ENCODE measurements at places on chromosomes 1 and 21.

DNA sequence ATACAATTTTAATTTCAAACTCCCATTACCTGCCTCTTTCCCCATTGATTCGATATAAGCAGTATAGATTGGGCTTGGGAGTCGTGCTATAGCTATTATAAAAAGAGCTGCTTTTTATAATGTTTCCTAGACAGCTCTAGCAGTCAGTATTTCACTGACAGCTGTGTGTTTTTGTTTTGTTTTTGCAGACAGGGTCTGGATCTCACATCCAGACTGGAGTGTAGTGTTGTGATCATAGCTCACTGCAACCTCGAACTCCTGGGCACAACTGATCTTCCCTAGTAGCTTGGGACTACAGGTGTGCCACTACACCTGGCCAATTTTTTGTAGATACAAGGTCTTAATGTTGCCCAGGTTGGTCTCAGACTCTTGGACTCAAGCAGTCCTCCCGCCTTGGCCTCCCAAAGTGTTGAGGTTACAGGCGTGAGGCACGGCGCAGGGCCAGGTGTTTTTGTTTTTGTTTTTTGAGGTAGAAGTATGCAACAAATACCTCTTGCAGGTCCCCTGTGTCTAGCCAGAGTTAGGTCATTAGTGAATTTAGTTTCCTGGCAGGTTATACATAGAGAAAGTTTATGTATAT, 1.7 kb downstream of the NASP start:
- no peak for DNase-seq

- no peak for DNase-seq
These were observed 16.1 kb downstream of the EBNA1BP2 start for GRCh38 chr1:43156026-43156425.

- DNase-seq = no peak
These were observed 755 bp downstream of the FBXO42 start for GRCh38 chr1:16351456-16351993.

DNA sequence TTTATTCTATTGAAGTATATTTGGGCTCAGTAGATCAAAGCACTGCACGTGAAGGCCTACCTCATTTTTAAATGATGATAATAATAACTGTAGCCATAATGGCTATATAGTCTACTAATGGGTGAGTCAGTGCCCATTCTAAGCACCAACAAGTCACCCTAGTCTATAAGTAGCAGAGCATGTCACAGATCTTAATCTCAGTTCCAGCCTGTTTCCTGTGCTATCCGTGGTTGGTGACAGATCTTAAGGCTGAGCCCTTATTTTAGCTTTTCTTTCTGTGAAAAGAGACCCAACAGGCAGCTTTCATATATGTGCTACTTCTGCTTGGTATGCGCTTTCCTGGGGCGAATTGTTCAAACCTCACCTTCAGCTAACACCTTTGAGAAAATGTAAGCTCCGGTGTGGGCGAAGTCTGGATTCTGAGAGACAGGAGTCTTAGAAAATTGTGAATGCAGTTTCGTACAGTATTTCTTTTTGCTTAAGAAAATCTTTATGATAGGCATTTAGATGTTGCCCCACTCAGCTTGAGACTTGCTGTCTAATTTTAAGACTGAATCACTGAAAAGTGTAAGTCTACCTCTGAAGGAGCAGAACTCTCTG, 59.6 kb downstream of the FMN2 start:
- DNase-seq = no peak

- no peak for DNase-seq
These were observed 67.5 kb upstream of the ACTRT2 start for GRCh38 chr1:2953688-2954285.

DNA sequence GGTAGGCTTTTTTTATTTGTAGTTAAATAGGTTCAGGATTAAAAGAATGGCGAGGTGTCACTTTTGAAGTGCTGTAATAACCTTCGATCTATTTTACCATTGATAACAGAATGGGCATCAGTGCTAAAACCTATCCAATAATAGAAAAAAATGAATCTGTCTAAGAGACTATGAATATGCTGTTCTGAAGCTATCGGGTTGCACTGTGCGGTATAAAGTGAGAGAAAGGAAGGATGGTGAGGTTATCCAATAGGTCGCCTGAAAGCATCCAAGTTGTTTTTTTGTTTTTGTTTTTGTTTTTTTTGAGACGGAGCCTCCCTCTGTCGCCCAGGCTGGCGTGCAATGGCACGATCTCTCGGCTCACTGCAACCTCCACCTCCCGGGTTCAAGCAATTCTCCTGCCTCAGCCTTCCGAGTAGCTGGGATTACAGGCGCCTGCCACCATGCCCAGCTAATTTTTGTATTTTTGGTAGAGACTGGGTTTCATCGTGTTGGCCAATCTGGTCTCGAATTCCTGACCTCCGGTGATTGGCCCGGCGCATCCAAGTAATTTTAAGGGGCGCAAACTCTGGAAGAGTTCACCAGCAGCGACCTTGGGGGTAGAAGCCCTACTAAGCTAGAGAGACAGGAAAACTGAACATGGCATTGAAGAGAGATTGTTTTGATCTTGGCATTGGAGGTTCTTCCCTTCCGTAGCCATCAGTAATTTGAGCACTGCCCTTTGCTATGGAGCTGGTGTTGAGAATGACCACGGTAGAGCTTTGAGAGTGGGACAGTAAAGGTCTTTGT, 8.7 kb upstream of the MDM4 start:
- DNase-seq = peak; percentile 81

DNA sequence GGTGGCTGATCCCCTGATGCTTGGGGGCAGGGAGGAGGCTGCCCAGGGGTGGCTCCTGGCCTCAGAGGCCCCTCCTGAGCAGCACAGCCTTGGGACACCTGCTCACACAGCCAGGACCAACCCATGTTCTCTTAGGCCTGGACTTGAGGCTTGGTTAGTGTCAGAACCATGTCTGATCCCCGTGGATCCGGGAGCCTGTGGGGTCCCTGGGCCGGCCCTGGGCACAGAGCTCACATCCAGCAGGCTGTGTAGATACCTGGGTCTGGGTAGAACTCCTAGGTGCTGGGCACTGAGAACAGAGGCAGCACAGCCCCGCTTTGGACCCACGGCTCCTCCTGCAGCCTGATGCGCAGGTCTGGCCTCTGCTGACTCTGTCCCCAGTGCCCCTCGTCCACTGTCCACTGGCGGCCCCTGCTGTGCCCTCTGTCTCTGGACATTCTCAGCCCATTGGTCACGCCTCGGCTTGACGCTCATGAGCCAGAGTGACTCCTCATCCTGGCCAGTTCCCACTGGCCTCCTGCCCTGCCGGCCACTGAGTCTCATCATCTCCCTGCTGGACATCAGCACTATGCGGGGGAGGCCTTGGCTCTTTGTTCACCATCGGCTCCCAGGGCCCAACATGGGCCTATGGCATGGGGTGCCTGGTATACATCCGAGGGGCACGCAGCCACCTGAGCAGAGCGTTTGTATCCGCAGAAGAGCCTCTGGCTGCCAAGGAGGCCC, 70.2 kb downstream of the TRIM11 start:
- DNase-seq = no peak

DNA sequence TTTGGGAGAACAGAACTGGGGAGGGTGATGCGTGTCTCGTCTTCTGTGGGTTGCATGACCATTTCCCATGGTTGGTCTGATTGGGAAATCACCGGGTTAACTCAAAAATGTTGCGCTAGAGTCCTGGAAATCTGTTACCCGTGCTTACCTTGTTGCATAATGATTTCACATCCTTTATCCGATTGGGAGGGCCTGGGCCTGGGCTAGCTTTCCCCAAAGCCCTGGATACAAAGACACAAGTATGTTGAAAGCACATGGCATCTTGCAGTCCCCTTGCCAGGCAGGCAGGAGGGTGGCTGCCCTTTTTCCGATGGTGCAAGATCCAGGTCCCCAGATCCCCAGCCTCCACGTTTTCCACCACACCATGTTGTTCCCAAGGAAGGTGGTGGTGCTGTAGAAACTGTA, 582 bp downstream of the TRPM2 start:
- no peak for DNase-seq

DNA sequence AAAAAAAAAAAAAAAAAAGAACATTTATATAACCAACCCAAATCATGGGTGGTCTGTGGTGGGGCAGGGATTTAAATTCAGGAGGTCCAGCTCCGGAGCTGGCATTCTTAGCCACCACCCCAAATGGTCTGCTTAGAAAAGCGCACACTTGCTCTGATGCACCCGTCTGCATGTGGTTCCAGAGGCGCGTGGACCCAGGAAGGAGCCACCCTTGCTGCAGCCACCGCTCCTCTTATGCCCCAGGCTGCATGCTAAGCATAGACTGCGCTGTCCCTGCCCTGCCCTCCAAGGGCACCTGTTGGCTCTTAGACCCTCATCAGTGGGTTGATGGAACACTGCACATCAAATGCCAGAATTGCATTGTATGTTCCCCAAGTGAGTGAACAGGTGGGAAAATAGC, 41.4 kb downstream of the ATP5PO start:
- DNase-seq = no peak

GRCh38 chr1:55927702-55928290, 651.6 kb downstream of the PLPP3 start:
- DNase-seq = no peak

DNA sequence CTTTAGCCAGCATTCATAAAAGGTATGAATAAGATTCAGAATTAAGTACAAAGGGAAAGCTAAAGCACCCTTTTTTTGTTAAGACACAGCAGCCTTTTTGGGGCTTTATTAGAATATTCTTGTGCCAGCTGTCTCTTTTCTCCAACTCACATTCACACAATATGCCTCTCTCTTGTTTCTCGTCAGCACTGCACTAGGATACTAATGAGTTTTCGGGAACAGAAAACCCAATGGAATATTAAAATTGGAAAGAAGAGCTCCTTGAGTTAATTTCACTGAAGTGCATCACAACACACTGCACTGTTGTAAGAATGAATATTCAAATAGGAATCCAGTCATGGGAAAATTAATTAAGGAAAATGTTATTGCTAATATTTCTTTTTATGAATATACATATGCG, 410.4 kb upstream of the BEND5 start:
- no peak for DNase-seq

DNA sequence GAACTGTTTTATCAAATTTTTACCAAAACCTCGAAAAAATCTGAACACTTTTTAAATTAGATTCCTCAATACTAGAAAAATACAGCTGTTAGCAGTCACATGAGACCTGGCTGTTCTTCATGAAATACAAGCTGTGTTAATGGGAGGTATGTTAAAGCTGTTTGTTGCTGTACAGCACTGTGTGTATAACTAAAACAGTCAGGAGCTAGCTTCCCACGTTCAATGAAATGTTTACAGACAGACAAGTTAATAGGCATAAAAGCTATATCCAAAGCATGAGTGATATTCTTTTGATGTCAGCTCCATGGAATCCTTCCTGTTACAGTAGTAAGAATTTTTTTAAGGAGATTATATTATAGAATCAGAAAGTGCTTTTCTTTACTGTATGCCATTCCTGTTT, 223.2 kb upstream of the FOXD3 start:
- DNase-seq = peak; percentile 1

All from NCI-H2081 (cell line).